ENCODE measurements at places on chromosomes 7 and 10.
A peak's percentile ranks its signal among the peaks of the same experiment; 100 is the strongest.

DNA sequence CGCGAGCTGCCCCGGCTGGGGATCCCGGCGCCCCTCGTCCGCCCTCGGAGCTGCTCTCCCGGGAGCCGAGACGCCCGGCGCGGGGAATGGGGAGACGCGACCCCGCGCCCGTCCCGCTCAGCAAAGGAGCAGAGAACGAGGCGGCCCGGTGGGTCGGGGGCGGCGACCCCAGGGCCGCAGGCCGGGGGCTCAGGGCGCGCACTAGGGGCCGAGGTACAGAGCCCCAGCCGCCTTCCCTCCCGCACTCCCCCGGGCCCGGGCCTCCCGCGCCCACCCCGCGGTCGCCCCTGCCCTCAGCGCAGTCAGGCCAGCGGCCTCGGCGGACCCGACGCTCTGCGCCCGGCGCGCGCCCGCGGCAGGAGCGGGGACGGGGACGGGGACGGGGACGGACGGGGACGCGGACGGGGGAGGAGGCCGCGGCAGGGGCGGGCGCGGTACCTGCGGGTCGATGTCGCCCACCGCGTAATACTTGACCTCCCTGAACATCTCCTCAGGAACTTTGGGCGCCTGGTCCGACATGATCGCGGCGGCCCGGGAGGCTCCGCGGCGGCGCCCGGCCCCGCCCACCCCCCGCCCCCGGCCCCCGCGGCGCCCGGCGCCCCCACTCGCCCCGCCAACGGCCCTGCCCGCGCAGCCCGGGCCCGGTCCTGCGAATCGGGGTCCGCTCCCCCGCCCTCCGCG lies 373 bp downstream of the PAXIP1 start:
- peak; percentile 92 for DNase-seq

GRCh38 chr10:59801171-59801570 lies 47.9 kb upstream of the MRLN start:
- DNase-seq = no peak

- DNase-seq = peak; percentile 53
Observed at GRCh38 chr10:374354-374753, 239.1 kb downstream of the ZMYND11 start.

- DNase-seq = no peak
Observed at GRCh38 chr7:303884-304573, 14.1 kb downstream of the FOXL3 start.

DNA sequence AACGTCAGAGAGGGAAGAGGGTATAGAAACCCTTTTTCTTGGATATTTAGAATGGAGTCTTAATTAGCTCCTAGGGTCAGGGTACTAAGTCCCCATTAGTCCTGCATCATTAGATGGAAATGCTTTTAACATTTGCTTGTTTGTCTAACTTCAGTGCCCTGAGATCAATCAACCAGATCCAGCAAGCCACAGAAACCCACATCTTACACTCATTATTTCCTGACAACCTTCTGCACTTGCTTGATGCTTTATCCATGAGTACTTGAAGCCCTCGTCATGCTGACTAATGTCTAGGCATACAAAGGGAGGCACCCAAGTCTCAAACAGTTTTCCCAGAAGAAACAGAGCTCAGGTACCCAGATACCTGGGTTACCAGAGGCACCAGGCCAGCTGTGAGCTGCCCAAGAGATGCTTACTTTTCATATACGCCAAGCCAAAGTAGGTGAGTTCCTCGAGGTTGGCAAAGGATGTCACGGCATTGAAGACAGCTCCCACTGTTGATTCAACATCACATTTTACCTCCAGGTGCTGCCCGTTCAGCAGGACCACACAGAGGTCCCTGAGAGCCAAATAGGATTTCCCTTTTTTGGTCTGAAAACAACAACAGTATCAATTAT lies 42.7 kb downstream of the FRMPD2 start:
- DNase-seq = no peak

- no peak for DNase-seq
Observed at GRCh38 chr7:49433794-49434193, 339.6 kb upstream of the VWC2 start.

DNA sequence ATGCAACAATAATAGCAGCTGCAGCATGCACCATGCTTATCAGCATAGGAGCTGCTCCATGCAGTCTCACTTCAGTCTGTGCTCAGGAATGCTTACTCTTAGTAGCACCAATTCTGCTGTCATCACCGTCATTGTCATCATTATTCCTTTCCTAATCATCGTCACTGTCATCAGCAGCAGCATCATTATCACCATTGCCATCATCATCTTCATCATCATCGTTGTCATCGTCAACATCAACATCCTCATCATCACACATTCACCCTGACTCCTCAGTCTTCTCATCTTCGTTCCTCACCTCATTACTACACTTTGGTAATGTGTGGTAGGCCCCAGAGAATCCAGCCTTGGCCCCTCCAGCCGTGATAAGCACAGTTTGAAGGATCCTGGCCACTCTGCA lies 545.0 kb downstream of the TNS3 start:
- DNase-seq = no peak

DNA sequence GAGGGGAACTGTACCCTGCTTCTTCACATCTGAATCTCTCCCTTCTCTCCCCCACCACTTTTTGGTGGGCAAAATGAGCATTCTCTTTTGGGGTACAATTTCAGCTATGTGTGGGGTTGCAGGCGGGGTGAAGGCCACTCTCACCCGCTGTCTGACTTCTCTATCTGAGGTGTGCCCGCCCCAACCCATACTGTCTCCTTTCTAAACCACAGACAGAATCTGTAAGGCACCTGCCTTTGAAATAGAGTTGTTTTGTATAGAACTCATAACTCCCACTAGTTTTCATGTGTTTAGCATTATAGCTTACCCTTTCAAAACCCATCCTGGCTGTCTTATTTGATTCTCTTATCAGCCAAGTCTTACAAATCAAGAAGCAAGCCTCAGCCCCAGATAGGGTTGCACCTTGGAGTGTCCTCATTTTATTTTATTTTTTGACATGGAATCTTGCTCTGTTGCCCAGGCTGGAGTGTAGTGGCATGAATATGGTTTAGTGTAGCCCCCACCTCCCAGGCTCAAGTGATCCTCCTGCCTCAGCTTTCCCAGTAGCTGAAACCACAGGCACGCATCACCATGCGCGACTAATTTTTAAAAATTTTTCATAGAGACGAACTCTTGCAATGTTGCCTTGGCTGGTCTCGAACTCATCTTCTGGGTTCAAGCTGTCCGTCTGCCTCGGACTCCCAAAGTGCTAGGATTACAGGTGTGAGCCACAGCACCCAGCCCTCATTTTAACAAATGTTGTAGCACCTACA lies 11.9 kb downstream of the TSPAN14 start:
- DNase-seq = no peak

GRCh38 chr7:131562941-131563340 lies 6.5 kb upstream of the PODXL start:
- DNase-seq = no peak

DNA sequence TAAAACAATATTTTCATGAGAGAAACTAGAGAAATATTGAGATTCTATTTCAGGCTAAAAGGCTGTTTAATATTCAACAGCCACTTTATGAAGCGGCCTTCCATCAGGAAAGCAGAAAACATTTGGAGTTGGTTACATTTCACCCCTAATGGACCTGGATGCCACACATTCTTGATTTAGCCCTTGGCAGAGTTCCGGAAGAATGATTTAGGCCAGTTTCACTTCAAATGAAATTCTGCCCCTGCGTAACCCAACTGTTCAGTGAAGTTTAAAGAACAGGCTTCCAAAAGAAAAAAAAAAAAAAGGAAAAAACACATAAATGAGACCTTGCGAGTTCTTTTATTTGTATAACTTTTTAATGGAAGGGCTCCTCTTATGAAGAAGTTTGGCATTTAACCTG lies 239.2 kb upstream of the AKR1E2 start:
- DNase-seq = no peak

DNA sequence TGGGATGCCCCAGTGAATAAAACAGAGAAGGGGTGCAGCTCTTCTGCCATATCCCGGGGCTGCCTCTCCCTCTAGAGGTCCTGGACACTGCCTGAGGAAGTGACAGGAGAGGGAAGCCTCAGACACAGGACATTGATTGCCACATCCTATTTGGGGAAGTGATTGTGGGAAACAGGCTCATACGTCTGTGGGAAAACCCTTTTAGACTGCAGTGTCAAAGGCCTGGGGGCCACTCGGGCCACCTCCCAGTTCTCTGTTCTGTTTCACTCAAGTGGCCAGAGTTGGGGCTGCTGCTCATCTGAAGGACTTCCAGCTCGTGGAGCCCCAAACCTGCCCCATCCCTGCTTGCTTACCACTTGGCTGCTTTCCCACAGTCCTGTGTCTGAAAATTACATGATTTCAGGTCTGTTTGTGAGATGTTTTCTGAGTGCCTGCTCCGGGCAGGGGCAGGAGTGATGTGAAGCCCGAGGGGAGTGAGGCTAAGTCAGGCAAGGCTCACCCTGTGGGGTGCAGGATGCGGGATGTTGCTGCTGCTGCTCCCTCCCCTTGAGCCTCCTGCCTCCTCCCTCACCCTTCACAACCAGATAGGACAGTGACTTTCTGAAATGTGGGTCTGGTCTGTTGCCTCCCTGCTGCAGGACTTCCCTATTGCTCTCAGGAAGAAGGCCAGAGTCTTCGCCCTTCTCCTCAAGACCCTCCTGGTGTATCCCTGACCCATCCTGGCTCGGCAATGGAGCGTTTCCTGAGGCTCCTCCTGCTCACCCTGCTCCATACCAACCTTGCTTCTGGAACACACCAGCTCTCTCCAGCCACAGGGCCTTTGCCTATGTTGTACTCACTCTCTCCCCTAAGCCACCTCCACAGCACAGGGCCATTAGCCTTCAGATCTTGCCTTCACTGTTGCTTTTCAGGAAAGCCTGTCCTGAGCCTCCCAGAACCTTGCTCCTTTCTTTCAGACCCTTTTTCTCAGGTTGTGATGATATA lies 58.4 kb downstream of the NEURL1 start:
- peak; percentile 66 for DNase-seq

GRCh38 chr7:102916426-102916825 lies 3.6 kb downstream of the LRRC17 start:
- DNase-seq = no peak

DNA sequence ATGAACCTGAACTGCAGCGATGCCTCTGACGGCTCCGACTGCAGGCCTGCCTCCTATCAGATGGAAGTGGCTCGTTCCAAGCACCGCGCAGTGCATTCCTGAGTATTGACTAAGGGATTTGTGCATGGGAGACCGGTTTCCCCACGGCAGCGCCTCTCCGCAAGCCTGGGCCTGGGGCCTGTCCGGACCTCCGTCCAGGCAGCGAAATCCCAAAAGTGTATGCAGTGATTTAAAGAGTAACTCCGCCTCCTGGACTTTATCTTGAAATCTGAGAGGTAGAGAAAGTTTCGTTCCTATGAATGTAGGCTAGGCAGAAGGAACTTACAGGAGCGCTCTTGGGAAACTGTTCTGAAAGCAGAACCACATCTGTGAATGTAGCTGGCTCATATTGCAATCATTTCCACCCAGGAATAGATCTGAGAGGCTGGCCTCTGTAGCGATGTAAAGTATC lies 106.2 kb upstream of the CELF2 start:
- no peak for DNase-seq

- DNase-seq = peak; percentile 42
Observed at GRCh38 chr7:138663725-138664710, 37.1 kb downstream of the SVOPL start.

- DNase-seq = no peak
Observed at GRCh38 chr7:8817448-8818036, 384.1 kb downstream of the NXPH1 start.

DNA sequence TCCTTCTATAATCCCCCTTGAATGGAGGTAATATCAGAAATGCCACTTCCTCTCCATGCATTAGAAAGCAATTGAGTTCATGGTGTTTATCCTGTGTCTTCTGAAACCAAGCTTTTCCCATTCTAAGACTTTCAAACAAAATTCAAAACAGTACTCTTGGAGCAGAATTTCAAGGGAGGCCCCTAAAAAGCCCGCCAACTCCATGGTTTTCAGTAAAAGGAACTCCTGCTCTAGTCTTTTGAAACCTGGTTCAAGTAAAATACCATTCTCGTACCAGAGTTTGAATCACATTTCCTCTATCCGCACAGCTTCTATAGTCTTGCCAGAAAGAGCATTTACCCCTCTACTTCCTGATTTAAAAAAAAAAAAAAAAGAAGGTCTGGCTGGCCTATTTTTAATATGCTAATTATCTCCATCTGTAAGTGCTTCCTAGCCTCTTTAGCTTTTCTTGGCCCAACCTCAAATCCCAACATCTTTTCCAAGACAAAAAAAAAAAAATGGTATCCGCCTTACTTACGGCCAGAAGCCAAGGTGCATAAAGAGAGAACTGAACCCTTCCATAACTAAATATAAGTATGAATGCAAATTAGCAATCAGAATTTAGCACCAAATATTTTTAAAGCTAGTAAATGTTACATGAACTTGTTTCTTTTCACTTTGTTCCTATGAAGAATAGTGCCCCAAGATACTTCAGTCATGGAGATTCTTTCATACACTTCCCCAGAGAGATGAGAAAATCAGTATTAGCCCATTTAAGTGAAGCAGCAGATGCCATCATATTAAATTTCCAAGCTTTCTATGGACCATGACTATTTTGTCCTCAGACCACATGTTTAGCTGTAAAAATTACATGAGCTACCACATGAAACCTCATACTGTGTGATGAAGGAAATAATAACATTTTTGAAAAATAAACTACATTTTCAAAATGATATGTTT lies 199.9 kb upstream of the FAM3C start:
- no peak for DNase-seq

- DNase-seq = no peak
Observed at GRCh38 chr10:75541411-75541810, 110.0 kb downstream of the LRMDA start.

GRCh38 chr7:46572691-46573090 lies 651.6 kb upstream of the IGFBP3 start:
- no peak for DNase-seq

DNA sequence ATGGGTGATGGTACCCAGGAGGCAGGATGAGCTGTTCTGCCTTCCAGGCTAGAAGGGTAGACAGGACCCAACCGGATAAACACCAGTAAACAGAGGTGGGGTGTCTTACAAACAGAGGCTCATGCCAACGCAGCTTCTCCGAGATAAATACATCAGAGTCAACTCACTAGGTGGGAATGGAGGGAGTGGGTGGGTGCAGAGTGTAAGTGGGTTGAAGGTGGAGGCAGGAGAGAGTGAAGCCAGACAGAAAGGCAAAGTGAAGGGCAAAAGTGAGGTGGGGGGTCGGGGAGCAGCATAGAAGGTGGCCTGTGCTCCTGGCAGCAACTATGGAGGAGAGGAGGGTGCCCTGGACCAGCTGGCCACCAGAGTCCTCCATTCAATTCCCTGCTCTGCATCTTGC lies 40.4 kb upstream of the COL13A1 start:
- no peak for DNase-seq

DNA sequence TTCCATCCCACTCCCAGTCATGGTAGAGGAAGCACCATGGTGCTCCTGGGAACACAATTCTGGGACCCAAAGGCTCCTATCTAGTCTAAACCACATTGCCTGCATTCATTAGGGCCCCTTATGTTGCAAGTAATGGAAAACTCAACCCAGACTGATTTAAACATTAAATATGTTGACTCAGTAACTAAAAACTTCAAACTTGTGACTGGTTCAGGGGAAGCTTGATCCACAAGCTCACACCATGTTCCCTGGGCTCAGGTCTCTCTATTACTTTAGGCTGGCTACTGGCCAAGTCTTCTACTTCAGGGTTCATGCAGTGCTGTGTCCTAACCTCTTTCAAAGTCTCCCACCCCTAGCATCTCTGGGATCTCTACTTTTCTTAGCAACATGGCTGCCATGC lies 13.1 kb downstream of the WNT16 start:
- no peak for DNase-seq

GRCh38 chr7:121271916-121272315 lies 56.9 kb upstream of the WNT16 start:
- no peak for DNase-seq
